ENCODE measurements at places on chromosomes 1 and 21.
A peak's percentile ranks its signal among the peaks of the same experiment; 100 is the strongest.

- DNase-seq: peak; percentile 43
Observed at GRCh38 chr1:94236013-94236491, 1.3 kb downstream of the ARHGAP29 start.

- no peak for DNase-seq
Observed at GRCh38 chr21:25953196-25953595, 217.4 kb downstream of the APP start.

- peak; percentile 82 for DNase-seq
Observed at GRCh38 chr1:39845569-39846566, 37.4 kb downstream of the TRIT1 start.

DNA sequence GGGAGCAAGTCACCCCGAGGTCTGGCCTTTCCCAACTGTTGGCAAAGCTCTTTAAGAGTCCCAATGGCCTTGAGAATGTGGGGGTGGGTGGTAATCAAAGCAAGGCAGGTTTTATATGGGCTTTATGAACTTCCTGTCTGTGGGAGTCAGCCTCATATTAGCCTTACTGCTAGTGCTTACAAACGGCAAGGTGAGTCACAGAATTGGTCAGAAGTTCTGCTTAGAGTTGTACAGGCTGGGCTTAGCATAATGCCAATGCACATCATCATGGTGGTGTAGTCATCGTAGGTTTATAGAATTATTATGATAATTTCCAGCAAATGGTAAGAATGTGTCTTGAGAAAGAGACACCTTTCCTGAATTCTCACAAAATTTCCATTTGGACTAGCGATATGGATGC is 192.7 kb upstream of the KIAA0040 start:
- no peak for DNase-seq

All from fibroblast of skin of abdomen (primary cell).